ENCODE measurements at places on chromosomes 11 and 22.

GRCh38 chr22:50628543-50629134 is 687 bp upstream of the ARSA start:
- DNase-seq, result no peak

DNA sequence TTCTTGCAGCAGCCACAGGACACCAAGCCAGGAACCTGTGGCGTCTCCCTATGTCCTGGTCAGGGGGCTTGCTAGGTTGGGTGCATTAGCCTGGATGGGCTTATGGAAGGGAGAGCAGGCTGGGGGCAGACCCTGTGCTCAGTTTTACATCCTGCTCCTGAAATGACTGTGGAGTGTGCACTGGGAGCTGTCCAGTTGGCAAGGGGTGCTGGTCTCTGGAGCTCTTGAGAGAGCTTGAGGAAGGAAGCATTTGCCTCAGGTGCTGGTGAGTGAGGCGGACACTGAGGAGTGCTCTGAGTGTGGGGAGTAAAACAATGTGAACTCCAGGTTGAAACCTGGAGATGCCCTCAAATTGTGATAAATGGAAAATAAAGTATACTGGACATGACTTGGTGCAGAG is 3.4 kb downstream of the SCGB1D4 start:
- DNase-seq, result no peak

DNA sequence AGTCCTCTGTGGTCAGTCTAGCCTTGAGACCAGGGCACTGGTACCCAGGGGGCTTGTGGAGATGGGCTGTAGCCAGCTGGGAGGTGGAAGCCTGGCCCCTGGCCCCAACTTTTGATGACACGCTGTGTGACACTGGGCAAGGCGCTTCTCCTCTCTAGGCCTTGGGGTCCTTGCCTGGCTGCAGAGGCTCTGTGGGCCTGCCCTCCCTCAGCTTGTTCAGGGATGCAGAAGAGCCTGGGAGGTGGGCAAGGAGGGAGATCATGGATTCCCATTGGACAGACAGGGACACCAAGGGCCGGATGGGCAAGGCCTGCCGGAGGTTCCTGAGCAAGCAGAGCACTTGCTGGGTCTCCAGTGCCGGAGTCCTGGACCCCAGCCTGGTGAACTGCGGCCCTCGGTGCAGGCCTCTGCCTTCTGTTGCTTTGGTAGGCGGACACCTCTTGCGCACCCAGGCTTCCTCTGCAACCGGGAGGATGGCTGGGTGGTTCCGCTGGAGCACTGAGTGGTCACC is 1.3 kb upstream of the PPP2R5B start:
- no peak for DNase-seq

DNA sequence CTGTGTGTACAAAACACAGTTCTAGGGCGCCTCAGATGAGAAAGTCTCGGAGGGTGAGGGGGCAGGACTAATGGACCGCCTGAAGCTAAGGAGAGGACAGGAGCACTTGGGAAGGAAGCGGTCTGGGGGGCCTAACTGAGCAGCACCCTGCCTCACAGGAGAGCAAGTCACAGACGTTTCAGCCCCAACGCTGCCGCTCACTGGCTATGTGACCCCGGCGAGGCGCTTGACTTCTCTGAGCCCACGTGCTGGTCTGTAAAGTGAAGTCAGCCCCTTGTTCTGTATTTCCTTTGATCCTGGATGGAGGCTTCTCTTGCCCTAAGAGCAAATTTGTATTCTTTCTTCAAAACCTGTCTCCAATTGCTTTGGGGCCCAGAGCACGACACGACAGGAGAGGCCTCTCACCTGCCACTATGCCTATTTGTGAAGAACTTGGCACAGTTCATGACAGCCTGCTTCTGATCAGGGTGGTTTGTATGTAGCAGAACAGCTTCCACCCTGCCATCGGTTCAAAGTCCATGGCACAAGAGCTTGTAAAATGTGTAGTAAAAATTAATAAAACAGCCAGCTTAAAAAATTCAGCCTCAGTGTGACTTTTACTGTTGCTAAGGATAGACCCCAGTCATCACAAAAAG is 59.1 kb downstream of the WNT11 start:
- DNase-seq, result no peak

DNA sequence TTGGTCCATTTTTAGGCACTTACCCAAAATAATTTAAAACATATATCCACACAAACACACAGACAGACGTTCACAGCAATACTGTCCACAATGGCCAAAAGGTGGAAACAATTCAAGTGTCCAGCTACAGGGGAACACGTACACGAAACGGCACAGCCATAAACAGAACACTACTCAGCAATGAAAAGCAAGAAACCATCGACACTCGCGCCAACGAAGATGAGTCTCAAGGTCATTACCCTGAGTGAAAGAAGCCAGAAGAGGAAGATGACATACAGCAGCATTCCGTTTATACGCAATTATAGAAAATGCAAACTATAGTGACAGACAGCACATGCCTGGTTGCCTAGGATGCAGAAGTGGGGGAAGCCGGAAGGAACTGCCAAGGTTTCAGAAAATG is 13.4 kb upstream of the COMT start:
- DNase-seq, result no peak

DNA sequence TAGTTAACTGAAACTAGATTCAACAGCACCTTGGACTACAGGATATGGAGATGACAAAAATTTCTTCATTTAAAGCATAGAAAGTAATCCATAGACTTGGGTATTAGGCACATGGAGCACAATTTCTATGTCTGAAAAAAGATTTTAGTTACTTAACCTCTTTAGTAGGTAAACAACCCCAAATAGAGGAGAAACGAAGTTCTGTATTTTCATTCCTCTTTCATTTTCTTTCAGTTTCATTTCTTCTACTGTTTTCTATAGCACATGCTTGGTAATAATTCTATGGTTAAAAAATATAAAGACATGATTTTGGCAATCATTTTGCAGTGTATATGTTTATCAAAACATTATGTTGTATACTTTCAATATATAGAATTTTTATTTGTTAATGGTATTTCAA is 99.5 kb downstream of the CASP12 start:
- no peak for DNase-seq

DNA sequence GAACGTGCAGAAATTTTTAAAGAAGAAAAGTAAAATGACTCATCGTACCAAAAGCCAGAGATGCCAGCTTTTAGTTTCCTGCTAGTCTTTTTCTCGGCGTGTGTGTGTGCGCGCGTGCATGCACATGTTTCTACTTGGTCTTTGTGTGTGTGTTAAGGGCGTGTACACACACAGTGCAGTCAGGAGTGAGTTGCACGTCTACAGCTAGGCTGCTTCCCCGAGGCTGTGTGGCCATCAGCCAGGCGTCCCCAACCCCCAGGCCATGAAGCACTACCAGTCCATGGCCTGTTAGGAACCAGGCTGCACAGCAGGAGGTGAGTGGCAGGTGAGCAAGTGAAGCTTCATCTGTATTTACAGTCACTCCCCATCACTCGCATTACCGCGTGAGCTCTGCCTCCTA is 36.4 kb downstream of the KCNQ1 start:
- no peak for DNase-seq

- DNase-seq, result no peak
Observed at GRCh38 chr11:109892321-109892794, 200.8 kb upstream of the ZC3H12C start.

DNA sequence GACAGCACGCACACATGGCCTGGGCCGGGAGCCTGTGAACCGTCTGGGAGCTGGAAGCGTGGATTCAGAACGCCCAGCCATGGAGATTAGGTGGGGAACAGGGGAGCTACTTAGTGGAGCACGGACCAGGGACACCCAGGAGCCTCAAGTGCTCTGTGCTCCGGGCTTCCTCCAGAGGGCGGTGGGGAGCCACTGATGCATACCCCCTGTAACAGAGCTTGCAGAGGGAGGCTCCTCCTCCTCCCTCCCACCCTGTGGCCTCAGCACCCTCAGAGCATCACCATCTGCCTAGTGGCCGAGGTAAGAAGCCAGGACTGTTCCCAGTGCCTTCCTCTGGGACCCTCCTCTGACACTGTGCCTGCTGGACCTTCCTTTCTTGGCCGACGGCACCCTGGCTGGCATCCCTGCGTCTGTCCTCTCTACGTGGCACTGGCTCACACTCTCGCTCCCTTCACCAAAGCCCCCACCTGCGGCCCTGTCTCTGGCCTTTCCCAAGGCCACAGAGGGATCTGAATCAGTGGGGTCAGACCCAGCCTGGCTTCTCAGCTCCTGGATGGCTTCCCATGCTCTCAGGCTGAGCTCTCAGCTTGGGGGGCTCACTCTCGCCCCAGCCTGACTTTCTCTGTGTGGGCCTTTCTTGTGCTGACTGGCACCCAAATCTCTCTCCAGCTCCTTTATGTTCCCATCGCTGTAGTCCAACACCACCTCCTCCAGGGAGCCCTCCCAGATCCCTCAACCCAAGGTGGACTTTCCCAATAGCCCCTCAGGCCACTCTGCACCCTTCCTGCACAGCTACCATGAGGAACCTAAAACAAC is 780.9 kb downstream of the BRD1 start:
- no peak for DNase-seq
